ENCODE measurements at places on chromosomes 3 and 15.

GRCh38 chr15:84111575-84111974 is 124.0 kb upstream of the GOLGA6L4 start:
- DNase-seq = no peak

DNA sequence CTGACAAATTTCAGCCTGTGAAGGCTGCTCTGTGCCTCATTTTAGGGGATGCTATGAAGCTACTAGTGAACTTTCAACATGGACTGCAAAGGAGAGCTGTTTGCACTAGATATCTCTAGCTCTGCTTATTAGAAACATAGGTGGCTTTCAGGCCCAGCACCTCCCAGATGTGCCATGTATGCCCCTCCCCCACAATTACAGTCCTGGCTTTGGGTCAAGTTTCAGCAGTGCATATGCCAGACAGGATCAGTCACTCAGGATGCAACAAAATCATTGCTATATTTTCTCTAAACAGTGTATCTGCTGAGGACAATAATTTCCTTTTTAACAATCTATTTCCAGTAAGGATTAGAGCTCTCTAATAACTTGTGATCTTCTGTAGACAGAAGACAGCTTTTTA is 178.8 kb upstream of the STAC start:
- no peak for DNase-seq

GRCh38 chr3:16407366-16407765 is 106.1 kb downstream of the RFTN1 start:
- no peak for DNase-seq

DNA sequence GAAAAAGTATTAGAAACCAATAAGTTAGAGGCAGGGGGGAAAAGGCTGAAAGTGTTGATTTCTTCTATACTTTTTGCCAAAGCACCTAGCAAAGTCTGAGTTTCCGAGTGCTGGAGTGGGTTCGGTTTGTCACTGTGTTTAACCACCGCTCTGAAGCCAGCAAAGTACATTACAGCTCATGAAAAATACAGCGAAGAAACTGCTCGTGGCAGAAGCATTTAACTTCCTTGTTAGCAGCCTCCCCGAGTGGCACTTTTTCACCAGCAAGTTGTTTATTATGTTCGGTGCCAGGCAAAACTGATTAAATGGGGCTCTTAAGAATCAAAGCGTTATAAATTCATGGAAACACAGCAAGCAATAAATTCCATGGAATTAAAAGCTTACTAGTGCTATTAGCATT is 313.6 kb downstream of the FOXP1 start:
- DNase-seq = no peak

DNA sequence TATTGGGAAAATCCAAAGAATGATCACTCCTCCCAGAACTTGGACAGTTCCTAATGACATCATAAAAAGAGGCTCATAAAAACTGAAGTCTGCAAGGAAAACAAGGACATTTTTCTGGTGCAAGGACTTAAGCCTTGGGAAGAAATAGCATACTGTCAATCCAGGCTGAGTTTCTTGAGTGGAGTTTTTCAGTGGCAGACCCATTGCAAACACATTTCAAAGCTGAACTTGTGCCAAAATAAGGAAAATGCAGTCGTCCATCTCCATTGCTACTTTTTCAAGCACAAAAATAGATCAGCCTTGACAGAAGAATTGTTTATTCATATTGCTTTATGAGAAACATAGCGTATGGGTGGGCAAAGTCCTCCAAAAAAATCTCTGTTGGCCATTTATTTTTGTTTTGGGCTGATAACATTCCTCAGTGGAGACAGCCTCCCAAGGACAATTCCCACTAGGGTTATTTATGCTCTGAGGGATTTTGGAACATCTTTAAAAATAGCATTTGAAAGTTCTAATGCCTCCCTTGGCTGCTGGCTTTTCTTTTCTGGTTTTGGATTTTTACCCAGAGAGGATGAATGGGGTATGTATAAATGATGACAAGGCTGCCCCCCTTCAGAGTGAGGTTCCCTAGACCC is 220.0 kb downstream of the CADPS start:
- DNase-seq = no peak

DNA sequence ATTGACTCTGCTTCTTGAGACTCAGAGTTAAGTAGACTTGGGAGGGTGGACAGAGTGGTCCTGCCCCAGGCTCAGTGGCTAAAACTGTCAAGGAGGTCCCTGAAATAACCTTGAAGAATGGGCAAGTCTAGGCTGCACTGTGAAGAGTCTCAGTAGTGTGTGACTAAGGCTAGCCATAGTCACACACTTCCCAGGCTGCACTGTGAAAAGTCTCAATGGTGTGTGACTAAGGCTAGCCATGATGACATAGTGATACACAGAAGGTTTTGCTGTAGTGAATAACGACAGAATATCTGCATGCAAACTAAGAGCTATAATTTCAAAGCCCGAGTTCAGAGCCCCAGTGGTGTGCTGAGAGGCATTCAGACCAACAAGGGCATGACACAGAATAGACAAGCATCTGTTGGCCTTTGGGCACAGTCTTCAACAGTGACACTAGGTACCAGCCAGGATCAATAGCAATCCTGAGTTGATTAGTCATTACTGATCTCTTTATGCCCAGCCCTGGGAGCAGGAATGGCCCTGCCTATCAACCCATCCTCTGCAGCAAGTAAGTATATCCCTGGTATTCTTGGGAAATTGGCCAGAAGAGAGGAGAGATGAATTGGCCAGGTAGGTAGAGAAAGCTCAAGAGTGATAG is 72.4 kb upstream of the BBX start:
- DNase-seq = no peak

DNA sequence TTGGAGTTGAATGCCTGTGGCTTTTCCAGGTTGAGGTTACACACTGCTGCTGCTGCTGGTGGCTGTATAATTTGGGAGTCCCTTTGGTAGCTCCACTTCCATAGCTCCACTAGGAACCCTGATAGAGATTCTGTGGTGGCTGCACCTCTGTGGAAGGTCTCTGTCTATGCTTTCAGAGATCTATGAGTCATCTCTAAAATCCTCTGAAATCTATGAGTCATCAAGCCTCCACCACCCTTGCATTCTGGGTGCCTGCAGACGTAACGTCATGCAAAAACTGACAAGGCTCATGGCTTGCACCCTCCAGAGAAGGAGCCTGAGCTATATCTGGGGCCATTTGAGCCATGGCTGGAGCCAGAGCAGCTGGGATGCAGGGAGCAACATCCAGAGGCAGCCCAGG is 1037.0 kb upstream of the CFAP20DC start:
- no peak for DNase-seq

DNA sequence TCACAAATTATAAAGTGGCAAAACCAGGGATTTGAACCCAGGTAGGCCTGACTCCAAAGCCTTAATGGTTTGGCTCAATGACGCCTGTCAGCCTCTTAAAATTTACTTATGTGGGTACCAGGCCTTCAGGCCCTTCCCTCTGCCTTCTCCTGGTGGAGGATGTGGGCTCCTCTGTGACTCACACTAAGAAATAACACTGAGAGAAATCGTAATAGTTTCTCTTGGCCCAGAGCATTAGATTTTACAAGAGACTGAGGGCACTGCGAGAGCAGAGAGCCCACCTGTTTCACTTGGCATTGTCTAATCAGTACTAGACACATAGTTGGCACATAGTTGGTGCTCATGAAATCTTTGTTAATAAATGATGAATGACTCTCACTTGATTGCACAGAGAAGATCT is 505.2 kb downstream of the SHQ1 start:
- DNase-seq = no peak

DNA sequence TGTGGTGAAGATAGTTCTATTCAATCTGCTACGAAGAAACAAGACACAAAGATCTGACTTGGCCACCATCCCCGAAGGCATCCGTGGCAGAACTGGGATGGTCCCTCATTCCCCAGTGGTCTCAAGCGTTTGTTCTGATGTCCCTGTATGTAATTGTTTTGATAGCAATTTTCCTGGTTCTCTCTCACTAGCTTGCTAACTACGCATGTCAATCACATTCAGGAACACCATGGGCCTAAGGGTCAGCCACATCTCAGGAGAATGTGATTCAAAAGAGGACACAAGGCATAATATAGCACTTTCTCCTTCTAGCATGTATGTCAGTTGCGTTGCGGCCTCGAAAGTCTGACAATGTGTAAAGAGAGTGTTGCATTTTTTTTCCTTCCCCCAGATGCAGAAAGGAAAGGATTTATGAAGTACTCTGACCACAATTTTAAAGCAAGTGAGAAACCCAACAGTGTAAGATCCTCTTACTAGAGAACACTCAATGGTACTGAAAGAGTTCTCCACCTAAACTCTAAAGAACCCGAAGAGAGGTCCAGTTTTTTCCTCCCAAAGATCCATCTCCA is 32.0 kb upstream of the TCF12 start:
- DNase-seq = no peak

All from ecto neural progenitor cell (in vitro differentiated cells).